ENCODE measurements at places on chromosomes 13 and 19. TPM values are rescaled to one million over a fixed set of nuclear protein-coding genes. Genes with fewer than 3 reads are reported as not detected.

Gene TEKTIP1
- total RNA-seq = not detected

Gene FAM216B
- total RNA-seq = not detected

Gene CYP2S1
- total RNA-seq = 24.9 TPM

Gene CYP4F2
- total RNA-seq = 0.14 TPM

Gene COL4A1
- 108 TPM for total RNA-seq

Gene SLC10A2
- total RNA-seq = not detected

Gene KIR2DL1
- not detected for total RNA-seq

Gene PCDH9
- total RNA-seq = 0.37 TPM

Gene GZMM
- 0.37 TPM for total RNA-seq

Gene CYP4F22
- not detected for total RNA-seq

Gene C5AR1
- total RNA-seq = 0.65 TPM

Gene USHBP1
- total RNA-seq = not detected

Gene VAV1
- total RNA-seq = 2.3 TPM

Gene ZNF681
- 0.37 TPM for total RNA-seq

Gene WDR88
- not detected for total RNA-seq
